Mesenchymal stem cell (in vitro differentiated cells and primary cell): ENCODE measurements at places on chromosomes 2 and 18.
A peak's percentile ranks its signal among the peaks of the same experiment; 100 is the strongest.

- H3K36me3 ChIP-seq, result no peaks in the 10 kb centered on the region
- DNase-seq, result no peak
- no peaks in the 10 kb centered on the region for H3K4me1 ChIP-seq
- H3K27ac ChIP-seq, result no peak overlapping the region
- H3K27me3 ChIP-seq, result no peaks in the 10 kb centered on the region
Measured at GRCh38 chr2:144704709-144705095, 184.8 kb upstream of the ZEB2 start.

GRCh38 chr18:22670914-22671313 is 253.2 kb upstream of the CTAGE1 start:
- no peak overlapping the region for H3K4me3 ChIP-seq
- peaks cover 3% of the 10 kb centered on the region for H3K4me1 ChIP-seq

DNA sequence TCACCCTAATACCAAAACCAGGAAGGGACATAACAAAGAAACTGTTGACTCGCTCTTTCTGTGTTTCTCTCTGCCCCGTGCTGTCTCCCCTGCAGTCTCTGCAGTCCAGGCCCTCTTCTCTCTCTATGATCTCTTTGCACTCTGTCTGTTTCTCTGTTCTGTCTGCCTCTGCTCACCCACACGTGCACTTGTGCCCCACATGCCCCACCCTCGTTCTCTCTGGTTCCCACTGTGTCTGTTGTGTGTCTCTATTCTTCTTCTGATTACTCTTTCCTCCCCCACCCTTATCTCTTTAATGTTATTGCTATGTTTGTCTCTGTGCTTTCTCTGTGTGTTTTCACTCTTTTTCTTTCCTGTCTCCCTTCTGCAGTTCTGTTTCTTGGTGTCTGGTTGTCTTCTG is 54.0 kb downstream of the NAT8 start:
- H3K4me3 ChIP-seq, result no peak overlapping the region
- no peaks in the 10 kb centered on the region for H3K4me1 ChIP-seq

DNA sequence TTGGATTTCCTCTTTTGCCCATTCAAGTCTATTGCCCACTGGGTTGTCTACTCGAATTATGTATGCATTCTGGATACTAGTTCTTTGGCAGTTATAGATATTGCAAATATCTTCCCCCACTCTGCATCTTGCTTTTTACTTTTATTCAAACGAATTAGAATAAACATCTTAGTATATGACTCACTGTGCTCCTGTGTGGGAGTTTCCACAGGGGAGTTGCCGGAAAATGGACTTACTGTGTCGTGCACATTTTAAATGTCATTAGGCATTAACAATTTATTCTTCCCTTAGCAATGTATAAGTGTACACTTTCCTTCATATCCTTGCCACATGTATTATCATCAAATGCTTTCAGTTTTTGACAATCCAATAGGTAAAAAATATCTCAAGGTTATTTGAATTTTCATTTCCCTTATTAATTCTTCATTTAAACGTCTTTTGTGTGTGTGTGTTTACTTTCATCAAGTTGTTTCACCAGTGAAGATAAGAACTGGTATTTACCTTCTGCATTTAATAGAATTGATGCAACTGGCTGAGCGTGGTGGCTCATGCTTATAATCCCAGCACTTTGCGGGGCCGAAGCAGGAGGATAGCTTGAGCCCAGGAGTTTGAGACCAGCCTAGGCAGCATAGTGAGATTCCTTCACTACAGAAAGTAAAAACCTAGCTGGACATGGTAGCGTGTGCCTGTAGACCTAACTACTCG is 4.6 kb upstream of the UGT1A5 start:
- peaks cover 11% of the 10 kb centered on the region for H3K4me1 ChIP-seq
- no peak overlapping the region for H3K4me3 ChIP-seq
- no peaks in the 10 kb centered on the region for H3K27me3 ChIP-seq

DNA sequence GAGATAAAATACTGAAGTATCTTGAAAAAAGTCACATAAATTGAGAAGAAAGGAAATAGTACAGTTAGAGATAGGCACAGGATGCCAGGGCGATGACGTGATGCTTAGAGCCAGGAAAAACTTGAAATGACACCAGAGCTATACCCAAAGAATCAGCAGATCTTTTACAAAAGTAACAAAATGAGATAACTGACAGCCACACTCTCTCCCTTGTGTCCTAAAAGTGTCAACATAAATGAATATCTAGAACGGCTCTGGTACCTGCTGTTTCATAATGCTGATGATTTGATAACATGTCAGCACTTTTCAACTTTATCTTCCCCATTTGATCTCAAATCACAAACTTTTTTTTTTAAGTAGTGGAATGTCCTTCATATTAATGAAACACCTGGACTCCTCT is 45.6 kb upstream of the ZC3H15 start:
- no peak overlapping the region for H3K27ac ChIP-seq
- no peak overlapping the region for H3K4me3 ChIP-seq
- no peaks in the 10 kb centered on the region for H3K36me3 ChIP-seq
- DNase-seq, result no peak

DNA sequence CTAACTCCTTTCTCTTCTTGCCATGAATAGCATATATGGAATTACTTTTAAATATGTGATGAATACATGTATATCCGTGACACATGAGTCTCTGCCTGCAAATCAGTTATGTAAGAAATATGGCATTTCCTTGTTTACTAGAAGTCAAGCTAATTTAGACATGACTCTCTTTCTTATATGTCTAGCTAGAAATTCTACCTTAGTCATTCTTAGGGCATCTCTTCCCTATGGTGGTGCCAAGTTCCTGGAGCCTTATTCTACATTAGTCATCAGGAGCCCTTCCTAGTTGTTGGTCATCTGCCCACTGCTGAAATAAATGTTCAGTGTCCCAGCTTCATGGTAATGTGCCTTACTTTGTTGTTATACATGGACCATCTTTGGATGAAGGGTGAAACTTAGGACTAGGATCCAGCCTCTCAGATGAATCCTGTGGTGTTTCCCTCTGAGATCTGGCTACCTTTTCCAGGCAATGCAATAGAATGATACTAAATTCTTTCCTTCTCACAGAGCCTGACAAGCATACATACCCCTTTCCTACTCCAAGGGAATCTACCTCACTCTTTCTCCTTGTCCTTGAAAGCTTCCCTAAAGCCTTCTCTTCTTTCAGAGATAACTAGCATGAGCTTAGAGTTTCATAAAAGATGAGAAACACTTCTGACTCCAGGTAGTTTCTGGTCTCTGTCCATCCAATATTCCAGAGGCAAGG is 415.3 kb upstream of the VWC2L start:
- peak; percentile 61 for DNase-seq
- no peak overlapping the region for H3K4me3 ChIP-seq
- no peaks in the 10 kb centered on the region for H3K27me3 ChIP-seq
- no peaks in the 10 kb centered on the region for H3K36me3 ChIP-seq

GRCh38 chr2:236689981-236690380 is 120.4 kb downstream of the ACKR3 start:
- no peak overlapping the region for H3K27ac ChIP-seq
- no peaks in the 10 kb centered on the region for H3K36me3 ChIP-seq
- peaks cover 36% of the 10 kb centered on the region for H3K4me1 ChIP-seq
- H3K27me3 ChIP-seq, result peaks cover 9% of the 10 kb centered on the region
- H3K4me3 ChIP-seq, result no peak overlapping the region

- no peaks in the 10 kb centered on the region for H3K36me3 ChIP-seq
- H3K4me1 ChIP-seq, result peaks cover 6% of the 10 kb centered on the region
- H3K27me3 ChIP-seq, result no peaks in the 10 kb centered on the region
- H3K4me3 ChIP-seq, result no peak overlapping the region
Measured at GRCh38 chr2:234375176-234375880, 121.6 kb downstream of the ARL4C start.

GRCh38 chr2:203394519-203395227 is 66.5 kb downstream of the ABI2 start:
- H3K4me3 ChIP-seq, result no peak overlapping the region
- no peaks in the 10 kb centered on the region for H3K4me1 ChIP-seq
- H3K27me3 ChIP-seq, result no peaks in the 10 kb centered on the region

GRCh38 chr18:48656582-48656981 is 117.8 kb downstream of the CTIF start:
- H3K27me3 ChIP-seq, result no peaks in the 10 kb centered on the region
- H3K4me1 ChIP-seq, result peaks cover 25% of the 10 kb centered on the region
- DNase-seq, result no peak
- no peak overlapping the region for H3K27ac ChIP-seq
- no peak overlapping the region for H3K4me3 ChIP-seq
- peaks cover 3% of the 10 kb centered on the region for H3K36me3 ChIP-seq

DNA sequence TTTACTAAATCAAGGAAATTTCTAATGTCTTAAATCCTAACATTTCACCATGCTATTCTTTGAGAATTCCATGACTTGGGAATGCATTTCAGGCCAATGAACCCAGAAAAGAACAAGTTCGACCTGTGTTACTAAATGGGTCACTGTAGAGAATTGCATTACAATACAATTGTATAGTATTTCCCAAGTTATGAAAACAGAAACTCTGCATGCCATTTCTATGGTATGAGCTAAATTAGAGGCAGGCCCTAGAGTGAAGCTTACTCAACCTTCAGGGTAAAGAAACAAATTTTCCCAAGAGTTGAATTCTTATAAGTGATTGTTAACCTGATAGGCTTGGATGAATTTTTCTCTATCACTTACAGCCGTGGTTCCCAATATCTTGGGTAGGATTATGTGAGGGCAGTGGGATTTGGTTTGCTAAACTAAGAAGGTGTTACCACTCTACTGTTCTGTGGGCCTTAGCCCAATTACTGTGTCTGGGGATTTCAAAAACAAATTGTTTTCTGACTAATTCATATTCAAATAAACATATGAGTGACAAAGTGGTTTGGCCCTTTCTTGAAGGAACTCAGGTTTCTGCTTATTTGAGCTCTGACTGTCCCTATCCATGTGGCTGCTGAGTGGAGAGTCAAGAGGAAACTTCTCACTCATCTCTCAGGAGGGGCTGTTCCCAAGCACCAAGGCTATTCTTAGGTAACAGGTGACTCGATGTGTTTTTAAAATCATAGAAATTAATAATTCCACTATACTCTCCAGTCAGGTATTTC is 11.2 kb upstream of the SERPINB7 start:
- no peak overlapping the region for H3K27ac ChIP-seq
- H3K36me3 ChIP-seq, result no peaks in the 10 kb centered on the region
- no peaks in the 10 kb centered on the region for H3K27me3 ChIP-seq
- no peak for DNase-seq
- no peak overlapping the region for H3K4me3 ChIP-seq

GRCh38 chr2:17540813-17541530 is 476 bp downstream of the VSNL1 start:
- no peaks in the 10 kb centered on the region for H3K36me3 ChIP-seq
- peak overlapping the region; percentile 77 for H3K4me3 ChIP-seq
- H3K4me1 ChIP-seq, result peaks cover 11% of the 10 kb centered on the region
